ENCODE measurements at places on chromosomes 7 and 10. TPM values are rescaled to one million over a fixed set of nuclear protein-coding genes. Genes with fewer than 3 reads are reported as not detected.

DNA sequence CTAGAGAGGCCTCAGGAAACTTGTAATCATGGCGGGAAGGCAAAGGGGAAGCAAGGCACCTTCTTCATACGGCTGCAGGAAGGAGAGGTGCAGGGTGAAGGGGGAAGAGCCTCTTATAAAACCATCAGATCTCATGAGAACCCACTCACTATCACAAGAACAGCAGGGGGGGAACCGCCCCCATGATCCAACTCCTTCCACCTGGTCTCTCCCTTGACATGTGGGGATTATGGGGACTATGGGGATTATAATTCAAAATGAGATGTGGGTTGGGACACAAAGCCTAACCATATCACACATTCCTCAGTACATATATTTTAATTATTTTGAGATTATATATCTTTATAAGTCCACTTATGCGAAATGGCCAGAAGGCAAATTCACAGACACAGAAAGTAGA lies 8.9 kb downstream of the HK1 start:
- no peaks in the 10 kb centered on the region for H3K4me1 ChIP-seq
- no peak overlapping the region for H3K27ac ChIP-seq
- DNase-seq: no peak
- H3K4me3 ChIP-seq: no peak overlapping the region
- H3K27me3 ChIP-seq: no peaks in the 10 kb centered on the region

Gene SPDYE9
- total RNA-seq: not detected

GRCh38 chr7:81298951-81299666 lies 380.3 kb upstream of the SEMA3C start:
- H3K27me3 ChIP-seq: no peaks in the 10 kb centered on the region
- no peak for DNase-seq
- no peaks in the 10 kb centered on the region for H3K4me1 ChIP-seq
- H3K4me3 ChIP-seq: no peak overlapping the region
- no peaks in the 10 kb centered on the region for H3K36me3 ChIP-seq

GRCh38 chr7:26337232-26337865 lies 45.7 kb downstream of the SNX10 start:
- no peak for DNase-seq
- no peak overlapping the region for H3K4me3 ChIP-seq
- no peaks in the 10 kb centered on the region for H3K4me1 ChIP-seq
- no peaks in the 10 kb centered on the region for H3K27me3 ChIP-seq
- no peaks in the 10 kb centered on the region for H3K36me3 ChIP-seq
- H3K27ac ChIP-seq: no peak overlapping the region

DNA sequence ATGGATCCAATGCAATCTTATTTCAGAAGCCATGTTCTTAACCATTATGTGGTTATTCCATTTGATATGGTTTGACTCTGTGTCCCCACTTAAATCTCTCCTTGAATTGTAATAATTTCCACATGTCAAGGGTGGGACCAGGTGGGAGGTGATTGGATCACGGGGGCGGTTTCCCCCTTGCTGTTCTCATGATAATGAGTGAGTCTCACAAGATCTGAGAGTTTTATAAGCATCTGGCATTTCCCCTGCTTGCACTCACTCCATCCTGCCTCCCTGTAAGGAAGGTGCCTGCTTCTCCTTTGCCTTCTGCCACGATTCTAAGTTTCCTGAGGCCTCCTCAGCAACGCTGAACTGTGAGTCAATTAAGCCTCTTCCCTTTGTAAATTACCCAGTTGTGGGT lies 32.0 kb upstream of the TSPAN13 start:
- no peak for DNase-seq
- H3K4me1 ChIP-seq: no peaks in the 10 kb centered on the region
- H3K27ac ChIP-seq: no peak overlapping the region
- H3K27me3 ChIP-seq: no peaks in the 10 kb centered on the region

- peak overlapping the region; percentile 86 for H3K27ac ChIP-seq
- no peaks in the 10 kb centered on the region for H3K36me3 ChIP-seq
- H3K27me3 ChIP-seq: no peaks in the 10 kb centered on the region
- peak; percentile 78 for DNase-seq
- no peak overlapping the region for H3K4me3 ChIP-seq
These were observed 34.6 kb downstream of the CHST3 start for GRCh38 chr10:71998840-71999194.

Gene MRC1
- total RNA-seq: 16.4 TPM

Gene SMO
- 2.7 TPM for total RNA-seq

DNA sequence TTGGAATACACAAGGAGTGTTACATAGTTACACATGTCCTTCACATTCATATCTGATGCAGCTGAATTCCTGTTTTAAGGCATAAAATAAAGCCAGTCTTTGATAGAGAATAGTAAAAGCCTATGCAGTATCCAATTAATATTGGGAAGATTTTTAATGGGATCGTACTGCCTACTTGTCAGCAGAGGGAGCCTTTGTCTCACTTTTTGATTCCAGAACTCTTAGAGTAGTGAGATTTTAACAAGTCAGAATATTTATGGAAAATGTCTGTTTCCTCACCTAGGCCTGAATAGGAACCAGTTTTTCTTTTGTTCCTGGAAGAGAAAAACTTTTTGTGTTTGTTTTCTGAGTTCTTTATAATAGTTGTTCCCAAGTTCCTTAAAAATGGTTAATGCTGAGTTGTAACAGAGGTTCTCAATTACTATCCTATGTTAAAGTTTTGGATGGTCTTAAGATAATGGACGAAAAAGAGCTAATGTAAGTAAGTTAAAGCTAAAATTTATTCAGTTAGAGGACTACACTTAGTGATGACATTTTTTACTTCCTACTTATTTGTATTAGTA lies 114.0 kb downstream of the BBS9 start:
- no peaks in the 10 kb centered on the region for H3K36me3 ChIP-seq
- H3K4me3 ChIP-seq: no peak overlapping the region
- H3K27me3 ChIP-seq: no peaks in the 10 kb centered on the region
- DNase-seq: no peak

GRCh38 chr7:159136013-159136412 lies 8.7 kb downstream of the VIPR2 start:
- H3K4me1 ChIP-seq: peaks cover 3% of the 10 kb centered on the region
- H3K27me3 ChIP-seq: no peaks in the 10 kb centered on the region
- no peak for DNase-seq
- no peak overlapping the region for H3K4me3 ChIP-seq
- no peak overlapping the region for H3K27ac ChIP-seq

DNA sequence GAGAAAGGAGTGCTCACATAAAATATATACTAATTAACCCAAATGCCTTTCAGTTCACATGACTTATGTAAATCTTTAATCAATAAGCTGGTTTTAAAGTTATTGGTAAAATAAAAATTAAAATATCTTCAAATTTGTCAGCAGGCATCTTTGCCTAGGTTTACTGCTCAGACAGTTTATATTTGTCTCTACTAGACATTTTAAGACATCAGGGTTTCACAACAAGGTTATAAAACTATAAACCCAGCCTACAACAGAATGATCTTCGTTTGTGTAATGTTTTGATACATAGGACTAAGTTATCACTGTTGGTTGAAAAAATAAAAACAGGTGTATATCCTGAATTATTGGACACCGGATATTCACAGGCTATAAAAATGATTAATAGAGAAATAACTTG lies 67.4 kb downstream of the TYW1B start:
- H3K27me3 ChIP-seq: no peaks in the 10 kb centered on the region
- no peak overlapping the region for H3K4me3 ChIP-seq
- DNase-seq: no peak
- H3K27ac ChIP-seq: no peak overlapping the region
- H3K36me3 ChIP-seq: no peaks in the 10 kb centered on the region

- H3K27ac ChIP-seq: no peak overlapping the region
- H3K27me3 ChIP-seq: no peaks in the 10 kb centered on the region
- DNase-seq: no peak
- H3K36me3 ChIP-seq: no peaks in the 10 kb centered on the region
- no peaks in the 10 kb centered on the region for H3K4me1 ChIP-seq
These were observed 599.6 kb upstream of the POT1 start for GRCh38 chr7:125529249-125529648.

Gene CTNNA3
- 62.1 TPM for total RNA-seq

DNA sequence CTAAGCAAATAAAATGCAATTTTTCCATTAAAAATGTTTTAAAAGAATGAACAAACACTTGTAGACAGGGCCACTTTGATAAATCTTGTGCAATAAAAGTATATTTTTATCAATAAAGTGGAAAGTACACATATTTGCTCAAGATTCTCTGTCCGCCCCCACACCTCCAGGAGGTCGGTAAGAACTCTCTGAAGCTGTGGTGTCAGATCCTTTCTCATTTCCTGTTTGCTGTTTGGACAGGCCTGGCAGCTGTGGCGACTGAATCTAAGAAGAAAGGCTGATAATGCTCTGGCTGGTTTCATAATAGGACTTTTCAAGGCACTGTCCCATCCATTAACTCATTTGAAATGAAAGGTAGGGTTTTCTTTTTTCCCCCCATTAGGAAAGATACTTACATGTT lies 15.3 kb upstream of the ASB4 start:
- H3K27me3 ChIP-seq: no peaks in the 10 kb centered on the region
- H3K36me3 ChIP-seq: no peaks in the 10 kb centered on the region
- H3K27ac ChIP-seq: no peak overlapping the region
- H3K4me1 ChIP-seq: no peaks in the 10 kb centered on the region

DNA sequence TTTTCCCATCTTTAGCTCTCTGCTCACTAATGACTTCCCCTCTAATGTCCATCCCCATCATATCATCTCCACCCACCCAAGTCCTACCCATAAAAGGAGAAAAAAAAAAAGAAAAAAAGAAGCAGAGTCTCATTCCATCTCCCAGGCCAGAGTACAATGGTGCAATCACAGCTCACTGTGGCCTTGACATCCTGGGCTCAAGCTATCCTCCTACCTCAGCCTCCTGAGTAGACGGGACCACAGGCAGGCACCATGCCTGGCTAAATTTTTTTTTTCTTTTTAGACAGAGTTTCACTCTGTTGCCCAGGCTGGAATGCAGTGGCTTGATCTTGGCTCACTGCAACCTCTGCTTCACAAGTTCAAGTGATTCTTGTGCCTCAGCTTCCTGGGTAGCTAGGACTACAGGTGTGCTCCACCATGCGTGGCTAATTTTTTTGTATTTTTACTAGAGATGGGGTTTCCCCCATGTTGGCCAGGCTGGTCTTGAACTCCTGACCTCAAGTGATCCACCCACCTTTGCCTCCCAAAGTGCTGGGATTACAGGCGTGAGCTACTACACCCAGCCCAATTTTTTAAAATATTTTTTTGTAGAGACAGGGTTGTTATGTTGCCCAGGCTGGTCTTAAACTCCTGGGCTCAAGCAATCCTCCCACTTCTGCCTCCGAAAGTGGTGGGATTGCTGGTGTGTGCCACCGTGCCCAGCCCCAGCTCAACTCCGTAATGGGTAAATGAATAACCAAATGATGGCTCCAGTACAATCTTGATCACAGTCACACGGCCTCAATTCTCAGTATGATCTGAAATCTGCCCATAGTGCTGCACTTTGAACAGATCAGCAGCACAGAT lies 24.6 kb upstream of the SGMS1 start:
- peaks cover 5% of the 10 kb centered on the region for H3K4me1 ChIP-seq
- no peak overlapping the region for H3K27ac ChIP-seq
- no peak for DNase-seq
- H3K27me3 ChIP-seq: no peaks in the 10 kb centered on the region
- no peaks in the 10 kb centered on the region for H3K36me3 ChIP-seq
- H3K4me3 ChIP-seq: no peak overlapping the region

GRCh38 chr7:75981453-75982305 lies 12.7 kb downstream of the TMEM120A start:
- H3K36me3 ChIP-seq: no peaks in the 10 kb centered on the region
- no peak overlapping the region for H3K27ac ChIP-seq
- no peak overlapping the region for H3K4me3 ChIP-seq
- peaks cover 9% of the 10 kb centered on the region for H3K4me1 ChIP-seq
- no peaks in the 10 kb centered on the region for H3K27me3 ChIP-seq

GRCh38 chr7:99465421-99465768 lies 572 bp downstream of the ATP5MF start:
- peak overlapping the region; percentile 96 for H3K27ac ChIP-seq
- DNase-seq: no peak
- peaks cover 36% of the 10 kb centered on the region for H3K4me1 ChIP-seq
- no peaks in the 10 kb centered on the region for H3K36me3 ChIP-seq
- H3K27me3 ChIP-seq: no peaks in the 10 kb centered on the region

Gene HABP2
- total RNA-seq: not detected

- peaks cover 14% of the 10 kb centered on the region for H3K27me3 ChIP-seq
- H3K36me3 ChIP-seq: no peaks in the 10 kb centered on the region
- DNase-seq: no peak
These were observed 19.7 kb upstream of the SHH start for GRCh38 chr7:155831807-155832524.

- no peaks in the 10 kb centered on the region for H3K4me1 ChIP-seq
- no peak overlapping the region for H3K27ac ChIP-seq
- H3K36me3 ChIP-seq: no peaks in the 10 kb centered on the region
- no peak for DNase-seq
These were observed 127.1 kb upstream of the VIPR2 start for GRCh38 chr7:159271781-159272180.

GRCh38 chr10:129877773-129878371 lies 86.2 kb downstream of the EBF3 start:
- peaks cover 5% of the 10 kb centered on the region for H3K36me3 ChIP-seq
- H3K4me3 ChIP-seq: no peak overlapping the region
- peaks cover 13% of the 10 kb centered on the region for H3K4me1 ChIP-seq
- H3K27ac ChIP-seq: no peak overlapping the region
- DNase-seq: peak; percentile 62

DNA sequence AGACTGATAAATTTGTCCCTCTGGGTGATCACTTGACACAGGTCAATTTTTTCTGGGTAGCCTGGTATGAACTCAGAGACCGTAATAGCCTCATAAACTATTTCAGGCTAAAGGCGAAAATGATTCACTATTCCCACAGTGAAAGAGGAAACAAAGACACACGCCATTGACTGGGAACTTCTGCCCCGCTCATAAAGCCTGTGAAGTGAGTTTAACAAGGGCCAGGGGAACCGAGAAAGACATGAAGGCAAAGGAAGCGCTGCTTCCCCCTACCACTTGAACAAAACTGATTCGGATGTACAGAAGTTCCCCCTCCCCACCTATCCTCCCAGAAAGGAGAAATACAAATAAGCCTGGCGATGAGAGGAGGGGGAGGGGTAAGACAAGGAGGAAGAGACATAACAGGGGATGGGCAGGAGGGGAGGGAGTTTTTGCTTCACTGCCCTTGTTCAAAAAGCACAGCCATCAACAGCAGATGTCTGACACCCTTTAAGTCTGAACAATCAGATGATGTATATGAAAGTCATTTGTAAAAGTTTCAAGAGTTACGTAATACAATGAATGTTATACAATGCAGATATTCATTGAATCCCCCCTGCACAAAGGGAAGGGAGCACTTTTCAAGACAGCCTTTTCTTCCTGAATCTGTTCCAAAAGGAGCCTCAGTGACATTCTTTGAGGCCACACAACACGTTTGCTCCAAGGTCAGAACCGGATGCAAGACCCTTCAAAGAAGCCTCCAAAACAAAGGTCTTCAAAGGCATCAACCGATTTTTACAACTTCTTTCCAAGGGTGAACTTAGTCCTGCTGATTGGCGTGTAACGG lies 734 bp downstream of the ABCB4 start:
- DNase-seq: no peak
- peaks cover 16% of the 10 kb centered on the region for H3K4me1 ChIP-seq
- peak overlapping the region; percentile 86 for H3K27ac ChIP-seq
- H3K4me3 ChIP-seq: peak overlapping the region; percentile 73
- no peaks in the 10 kb centered on the region for H3K27me3 ChIP-seq

GRCh38 chr10:61356354-61356753 lies 96.8 kb downstream of the TMEM26 start:
- no peak for DNase-seq
- no peak overlapping the region for H3K4me3 ChIP-seq
- no peak overlapping the region for H3K27ac ChIP-seq

Gene C7orf25
- 1.9 TPM for total RNA-seq

GRCh38 chr7:22667562-22668239 lies 59.3 kb upstream of the IL6 start:
- DNase-seq: no peak
- H3K4me3 ChIP-seq: no peak overlapping the region
- H3K27ac ChIP-seq: no peak overlapping the region
- no peaks in the 10 kb centered on the region for H3K36me3 ChIP-seq
- no peaks in the 10 kb centered on the region for H3K4me1 ChIP-seq

All from psoas muscle (tissue), 8 donors.